Stimulated activated CD8-positive, alpha-beta memory T cell treated with anti-CD3 and anti-CD28 coated beads, Interleukin-15, amount 100 ng/mL, for 48 hours (primary cell): ENCODE measurements at places on chromosomes 12 and 14.

GRCh38 chr12:41018010-41018409 is 170.1 kb upstream of the PDZRN4 start:
- no peak for DNase-seq

DNA sequence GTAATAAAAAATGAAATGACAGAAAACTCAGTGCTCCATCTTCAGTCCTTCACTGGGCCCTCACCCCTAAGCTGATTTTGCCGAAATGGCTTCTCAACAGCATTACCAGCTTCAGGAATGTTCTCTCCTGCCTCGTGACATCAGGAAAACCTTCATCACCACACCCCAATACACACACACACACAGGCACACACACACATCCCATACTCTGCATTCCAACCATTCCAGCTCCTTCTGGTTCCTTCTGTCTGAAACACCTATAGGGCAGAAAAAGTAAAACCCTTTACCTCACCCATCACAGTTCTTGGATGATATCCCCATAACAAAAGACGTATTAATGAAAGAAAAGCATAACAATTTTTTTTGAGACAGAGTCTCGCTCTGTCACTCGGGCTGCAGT is 75.9 kb downstream of the CCDC60 start:
- DNase-seq, result no peak

DNA sequence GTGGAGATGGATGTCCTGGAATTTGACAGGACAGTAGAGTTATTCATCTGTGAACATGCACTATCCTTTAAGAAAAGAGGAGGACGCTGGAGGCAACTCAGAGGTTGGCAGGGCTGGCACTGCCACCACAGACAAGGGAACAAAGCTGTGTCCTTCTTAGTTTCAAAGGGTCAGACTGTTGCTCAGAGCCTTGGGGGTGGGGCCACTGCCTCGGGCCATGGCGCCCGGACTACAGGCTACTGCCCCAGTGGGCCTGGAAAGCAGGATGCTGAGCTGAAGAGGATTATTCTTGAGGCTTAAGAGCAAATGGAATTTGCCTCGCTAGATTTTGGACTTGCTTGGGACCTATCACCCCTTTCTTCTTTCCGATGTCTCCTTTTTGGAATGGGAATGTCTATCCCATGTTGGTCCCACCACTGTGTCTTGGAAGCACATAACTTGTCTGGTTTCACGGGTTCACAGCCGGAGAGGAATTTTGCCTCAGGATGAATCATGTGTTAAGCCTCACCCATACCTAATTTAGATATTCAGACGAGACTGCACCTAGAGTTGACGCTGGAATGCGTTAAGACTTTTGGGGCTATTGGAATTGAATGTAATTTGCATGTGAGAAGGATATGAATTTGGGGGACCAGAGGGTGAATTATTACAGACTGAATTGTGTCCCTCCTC is 114.8 kb upstream of the RFLNA start:
- DNase-seq, result no peak

GRCh38 chr14:26598672-26599131 is 869 bp upstream of the NOVA1 start:
- DNase-seq, result no peak

GRCh38 chr12:1761857-1762256 is 58.5 kb upstream of the LRTM2 start:
- no peak for DNase-seq

DNA sequence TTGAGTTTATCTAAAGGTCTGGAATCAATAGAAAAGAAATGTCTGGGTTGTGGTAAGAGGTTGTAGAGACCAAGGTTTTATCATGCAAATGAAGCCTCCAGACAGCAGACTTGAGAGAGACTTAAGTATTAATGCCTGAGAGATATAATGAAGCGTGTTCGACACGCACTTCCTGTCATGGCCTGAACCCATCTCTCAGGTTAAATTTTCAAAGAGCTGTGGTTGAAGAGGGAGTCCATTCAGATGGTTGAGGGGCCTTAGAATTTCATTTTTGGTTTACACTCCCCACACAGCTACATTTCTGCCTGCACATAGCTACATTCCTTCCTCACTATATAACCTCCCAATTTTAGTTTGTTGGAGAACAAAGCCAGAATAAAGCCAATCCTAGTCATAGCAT is 10.1 kb upstream of the CLEC12A start:
- DNase-seq, result no peak

DNA sequence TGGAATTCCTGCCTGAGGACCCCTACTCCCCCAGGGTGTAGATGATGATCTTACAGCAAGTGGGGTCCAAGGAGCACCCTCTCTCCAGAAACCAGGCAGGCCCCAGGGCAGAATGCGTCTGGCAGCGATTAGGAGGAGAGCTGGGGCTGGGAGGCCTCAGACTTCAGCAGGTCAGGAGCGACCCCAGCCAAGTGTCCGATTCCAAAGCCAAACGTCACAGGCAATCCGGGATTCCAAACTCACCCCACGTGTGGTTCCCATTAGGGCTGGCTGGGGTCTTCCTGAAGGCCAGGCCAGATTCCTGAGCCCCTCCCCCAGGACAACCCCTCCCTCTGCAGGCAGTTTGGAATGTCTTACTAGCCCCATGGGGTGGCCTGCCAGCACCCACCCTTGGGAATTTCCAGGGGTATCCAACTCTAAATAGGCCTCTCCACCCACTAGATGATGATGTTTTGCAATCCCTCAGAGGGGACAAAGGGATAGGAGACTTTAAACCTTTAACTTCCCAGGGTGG is 17.3 kb upstream of the FIGNL2 start:
- no peak for DNase-seq

GRCh38 chr14:104730487-104730886 is 6.5 kb downstream of the ADSS1 start:
- no peak for DNase-seq
